Activated T-helper 1 cell treated with anti-CD3 and anti-CD28 coated beads, Interleukin-12 subunit alpha, Interleukin-12 subunit beta, Interleukin-2, Interleukin-4 antibody, amounts not matched to agents 30 ng/mL and 10 ng/mL and 1 ng/mL, durations not matched to agents 14 hours and 24 hours and 36 hours (primary cell): ENCODE measurements at places on chromosomes 16 and 17. TPM values are rescaled to one million over a fixed set of nuclear protein-coding genes. Genes with fewer than 3 reads are reported as not detected.

Gene ZNF771
- total RNA-seq = 8.1 and 8.9 TPM in 2 replicates

Gene MEIOB
- total RNA-seq = not detected in 2 replicates

Gene FA2H
- not detected in 2 replicates for total RNA-seq

Gene AOC3
- 1.9 and 3.7 TPM in 2 replicates for total RNA-seq

Gene MT1E
- total RNA-seq = 135 TPM in 2 replicates

Gene HS3ST6
- total RNA-seq = not detected in 2 replicates

Gene ARL5C
- not detected in 2 replicates for total RNA-seq

Gene KRTAP1-5
- not detected in 2 replicates for total RNA-seq

DNA sequence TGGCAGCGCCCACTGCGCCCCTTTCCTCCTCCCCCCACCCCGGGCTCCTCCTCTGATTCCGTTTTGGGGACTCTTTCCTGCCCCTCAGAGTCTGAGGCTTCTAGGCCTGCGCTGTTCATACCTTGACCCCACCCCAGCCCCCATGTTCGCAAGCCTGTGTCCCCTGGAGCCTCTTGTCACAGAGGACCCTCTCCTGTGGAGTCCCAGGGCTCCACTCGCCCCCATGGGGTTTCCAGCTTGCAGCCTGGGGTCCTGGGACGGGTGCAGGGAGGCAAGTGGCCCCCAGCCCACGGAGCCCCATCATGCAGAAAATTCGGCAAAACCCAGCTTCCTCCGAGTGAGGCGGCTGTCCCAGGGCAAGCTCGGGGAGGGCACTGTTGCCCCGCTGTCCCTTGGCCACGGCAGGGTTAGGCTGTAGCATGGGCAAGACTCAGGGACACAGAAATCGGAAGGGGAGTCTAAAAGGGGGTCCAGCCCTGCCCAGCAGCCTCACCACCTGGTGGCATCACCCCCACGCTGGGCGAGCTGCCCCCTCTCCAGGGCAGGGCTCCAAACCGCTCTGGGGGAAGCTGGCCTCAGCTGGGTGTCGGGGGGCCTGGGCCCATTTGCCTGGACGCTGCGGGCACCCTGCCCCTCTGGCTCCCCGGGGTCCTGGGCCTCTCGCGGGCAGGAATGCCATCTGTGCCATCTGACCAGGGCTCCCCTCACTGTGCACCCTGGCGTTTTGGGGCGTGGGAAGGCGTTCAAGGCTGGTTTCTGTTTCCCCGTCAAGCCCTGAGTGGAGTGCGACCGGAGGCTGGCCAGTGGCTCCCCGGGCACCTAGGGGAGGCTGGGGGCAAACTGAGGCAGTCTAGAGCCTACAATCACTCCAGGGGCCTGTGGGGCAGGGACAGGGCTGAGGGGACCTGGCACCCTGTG, 11.5 kb upstream of the BAHCC1 start:
- H3K36me3 ChIP-seq = no peaks in the 10 kb centered on the region
- no peak for DNase-seq
- peaks cover 25% of the 10 kb centered on the region for H3K27me3 ChIP-seq
- H3K4me1 ChIP-seq = no peaks in the 10 kb centered on the region

- H3K27ac ChIP-seq = no peak overlapping the region
- no peak overlapping the region for H3K4me3 ChIP-seq
- DNase-seq = no peak
Observed at GRCh38 chr17:14091367-14091766, 22.1 kb downstream of the COX10 start.

DNA sequence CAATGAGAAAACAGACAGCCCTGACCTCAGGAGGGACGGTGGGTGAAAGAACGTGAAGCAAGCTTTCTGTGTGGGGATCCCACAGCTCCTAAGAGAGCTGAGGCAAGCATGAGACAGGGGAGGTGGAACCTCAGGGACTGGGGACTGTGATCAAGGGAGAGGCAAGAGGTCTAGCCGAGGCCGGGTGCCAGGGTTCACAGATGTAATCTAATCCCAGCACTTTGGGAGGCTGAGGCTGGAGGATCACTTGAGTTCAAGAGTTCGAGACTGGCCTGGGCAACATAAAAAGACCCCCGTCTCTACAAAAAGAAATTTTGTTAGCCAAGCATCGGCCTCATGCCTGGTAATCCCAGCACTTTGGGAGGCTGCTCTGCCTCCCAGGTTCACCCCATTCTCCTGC, 4.5 kb upstream of the ADAM11 start:
- H3K4me3 ChIP-seq = no peak overlapping the region
- peaks cover 17% of the 10 kb centered on the region for H3K27me3 ChIP-seq
- H3K4me1 ChIP-seq = no peaks in the 10 kb centered on the region
- DNase-seq = no peak
- peaks cover 12% of the 10 kb centered on the region for H3K36me3 ChIP-seq
- no peak overlapping the region for H3K27ac ChIP-seq

DNA sequence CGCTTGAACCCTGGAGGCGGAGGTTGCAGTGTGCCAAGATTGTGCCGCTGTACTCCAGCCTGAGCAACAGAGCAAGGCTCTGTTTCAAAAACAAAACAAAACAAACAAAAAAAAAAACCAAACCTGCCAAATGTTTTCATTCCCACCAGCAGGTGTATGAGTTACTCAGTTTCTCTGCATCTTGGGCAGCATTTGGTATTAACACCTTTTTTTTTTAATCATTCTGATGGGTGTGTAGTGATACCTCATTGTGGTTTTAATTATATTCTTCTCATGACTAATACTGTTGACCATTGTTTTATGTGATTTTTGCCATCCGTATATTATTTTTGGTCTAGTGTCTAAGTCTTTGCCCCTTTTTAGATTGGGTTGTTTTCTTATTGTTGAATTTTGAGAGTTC, 15.3 kb downstream of the NFATC3 start:
- H3K27me3 ChIP-seq = no peaks in the 10 kb centered on the region
- no peak for DNase-seq
- no peak overlapping the region for H3K4me3 ChIP-seq
- H3K4me1 ChIP-seq = peaks cover 65% of the 10 kb centered on the region
- peak overlapping the region; percentile 31 for H3K27ac ChIP-seq

DNA sequence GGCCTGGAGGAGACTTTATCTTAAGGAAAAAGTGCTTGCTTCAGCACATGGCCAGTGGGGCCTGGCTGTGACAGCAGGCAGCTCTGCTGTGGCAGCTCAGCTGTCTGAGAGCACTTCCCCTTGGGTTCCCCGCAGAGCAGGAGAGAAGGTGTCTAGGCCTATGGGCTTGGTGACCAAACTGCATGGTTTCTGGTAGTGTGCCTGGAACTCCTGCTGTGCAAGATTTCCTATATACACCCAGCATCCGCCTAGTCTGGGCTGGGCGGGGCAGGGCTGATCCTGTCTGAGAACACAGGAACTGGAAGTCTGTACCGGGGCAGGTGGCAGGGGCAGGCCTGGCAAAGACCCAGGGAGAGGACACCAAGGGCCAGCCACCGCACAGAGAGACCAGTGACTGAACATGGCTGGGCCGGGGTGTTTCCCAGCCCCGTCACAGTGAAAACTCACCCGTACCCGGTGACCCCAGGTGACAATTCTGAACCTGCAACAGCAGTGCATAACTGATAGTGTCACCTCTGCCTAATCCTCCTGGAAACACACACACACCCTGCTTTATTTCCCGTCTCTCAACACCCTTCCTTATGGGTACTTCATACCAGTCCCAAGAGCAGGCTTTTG, 39.3 kb downstream of the CHD9 start:
- no peak overlapping the region for H3K4me3 ChIP-seq
- H3K27ac ChIP-seq = peak overlapping the region; percentile 48
- H3K27me3 ChIP-seq = no peaks in the 10 kb centered on the region

- H3K27ac ChIP-seq = no peak overlapping the region
- H3K36me3 ChIP-seq = no peaks in the 10 kb centered on the region
- H3K27me3 ChIP-seq = peaks cover 2% of the 10 kb centered on the region
- no peaks in the 10 kb centered on the region for H3K4me1 ChIP-seq
- no peak for DNase-seq
Observed at GRCh38 chr17:66018786-66019185, 173.1 kb downstream of the CEP112 start.

DNA sequence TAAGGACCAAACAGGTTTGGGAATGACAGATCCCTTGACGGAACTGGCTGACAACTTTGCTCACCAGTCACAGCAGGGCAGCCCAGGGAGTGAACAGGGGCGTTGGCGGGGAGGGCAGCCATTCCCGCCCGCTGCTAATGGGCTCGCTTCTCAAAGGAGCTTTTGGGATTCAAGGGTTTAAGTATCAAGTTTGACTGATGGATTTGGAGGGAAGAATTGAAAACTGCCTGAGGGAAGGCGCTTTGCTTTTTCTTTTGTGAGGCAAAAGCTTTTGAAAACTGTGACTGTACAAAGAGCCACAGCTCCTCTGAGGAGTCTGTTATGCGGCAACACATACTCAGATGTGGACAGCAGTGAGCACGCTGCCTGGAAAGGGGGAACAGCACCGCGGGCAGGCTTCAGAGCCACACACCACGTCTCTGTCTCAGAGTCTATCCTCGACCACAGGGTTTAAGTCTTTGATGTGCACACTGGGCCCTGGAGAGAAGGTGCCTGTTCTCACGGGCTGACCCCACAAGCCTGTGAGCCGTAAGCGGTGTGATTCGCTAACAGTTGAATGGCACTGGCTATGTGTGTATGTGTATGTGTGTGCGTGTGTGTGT, 79.9 kb upstream of the HSBP1 start:
- no peaks in the 10 kb centered on the region for H3K27me3 ChIP-seq
- no peak overlapping the region for H3K27ac ChIP-seq
- no peak for DNase-seq
- H3K4me1 ChIP-seq = peaks cover 5% of the 10 kb centered on the region
- no peak overlapping the region for H3K4me3 ChIP-seq
- no peaks in the 10 kb centered on the region for H3K36me3 ChIP-seq

GRCh38 chr16:87496447-87496801, 3.6 kb upstream of the ZCCHC14 start:
- no peaks in the 10 kb centered on the region for H3K36me3 ChIP-seq
- H3K4me1 ChIP-seq = peaks cover 28% of the 10 kb centered on the region
- no peak for DNase-seq
- no peak overlapping the region for H3K4me3 ChIP-seq
- H3K27ac ChIP-seq = no peak overlapping the region

DNA sequence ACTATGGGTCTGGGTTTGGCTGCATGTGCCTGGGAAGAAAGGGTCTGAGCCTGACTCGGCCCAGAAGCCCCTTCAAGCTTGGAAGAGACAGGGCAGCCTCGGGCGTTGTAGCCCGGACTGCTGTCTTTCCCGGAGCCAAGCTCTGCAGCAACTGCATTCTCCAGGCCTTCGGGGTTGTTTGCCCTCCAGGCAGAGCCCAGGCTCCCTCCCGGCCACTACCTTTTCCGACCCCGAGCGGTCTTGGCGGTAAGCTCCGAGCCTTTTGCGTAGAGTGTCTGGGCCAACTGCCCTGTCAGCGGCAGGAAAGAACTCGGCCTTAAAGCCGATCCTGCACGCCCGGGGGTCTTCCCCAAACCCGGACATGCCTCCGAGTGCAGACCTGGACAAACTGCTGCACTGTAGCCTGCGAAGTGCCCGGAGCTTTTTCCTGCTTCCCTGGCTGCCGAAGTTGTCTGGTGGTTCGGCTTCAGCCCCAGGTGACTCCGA, 1.3 kb downstream of the LHX1 start:
- peaks cover 31% of the 10 kb centered on the region for H3K4me1 ChIP-seq
- peaks cover 70% of the 10 kb centered on the region for H3K27me3 ChIP-seq
- no peaks in the 10 kb centered on the region for H3K36me3 ChIP-seq
- peak overlapping the region; percentile 52 for H3K27ac ChIP-seq
- H3K4me3 ChIP-seq = peak overlapping the region; percentile 49

DNA sequence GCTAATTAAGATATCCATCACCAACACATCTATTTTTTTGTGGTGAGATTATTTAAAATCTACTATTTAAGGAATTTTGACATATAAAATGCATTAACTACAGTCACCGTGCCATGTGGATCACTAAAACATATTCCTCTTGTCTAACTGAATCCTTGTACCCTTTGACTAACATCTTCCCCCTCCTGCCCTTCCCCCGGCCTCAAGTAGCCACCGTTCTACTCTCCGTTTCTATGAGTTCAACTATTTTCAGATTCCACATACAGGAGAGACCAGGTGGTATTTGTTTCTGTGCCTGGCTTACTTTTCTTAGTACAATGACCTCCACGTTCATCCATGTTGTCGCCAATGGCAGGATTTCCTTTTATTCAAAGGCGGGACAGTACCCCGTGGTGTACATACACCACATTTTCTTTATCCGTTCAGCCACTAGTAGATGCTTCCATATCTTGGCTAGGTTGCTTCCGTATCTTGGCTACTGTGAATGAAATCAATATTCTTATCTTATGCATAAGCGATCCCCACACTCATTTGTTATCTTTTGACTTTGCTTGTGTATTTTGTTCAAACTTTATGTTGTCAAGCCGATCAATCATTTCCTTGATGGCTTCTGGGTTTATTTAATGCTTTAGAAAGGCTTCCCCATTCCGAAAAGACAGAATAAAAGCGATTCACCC, 134.7 kb downstream of the KCNJ12 start:
- peak overlapping the region; percentile 70 for H3K4me3 ChIP-seq
- H3K4me1 ChIP-seq = peaks cover 18% of the 10 kb centered on the region
- H3K27me3 ChIP-seq = peaks cover 62% of the 10 kb centered on the region
- DNase-seq = no peak
- no peak overlapping the region for H3K27ac ChIP-seq

DNA sequence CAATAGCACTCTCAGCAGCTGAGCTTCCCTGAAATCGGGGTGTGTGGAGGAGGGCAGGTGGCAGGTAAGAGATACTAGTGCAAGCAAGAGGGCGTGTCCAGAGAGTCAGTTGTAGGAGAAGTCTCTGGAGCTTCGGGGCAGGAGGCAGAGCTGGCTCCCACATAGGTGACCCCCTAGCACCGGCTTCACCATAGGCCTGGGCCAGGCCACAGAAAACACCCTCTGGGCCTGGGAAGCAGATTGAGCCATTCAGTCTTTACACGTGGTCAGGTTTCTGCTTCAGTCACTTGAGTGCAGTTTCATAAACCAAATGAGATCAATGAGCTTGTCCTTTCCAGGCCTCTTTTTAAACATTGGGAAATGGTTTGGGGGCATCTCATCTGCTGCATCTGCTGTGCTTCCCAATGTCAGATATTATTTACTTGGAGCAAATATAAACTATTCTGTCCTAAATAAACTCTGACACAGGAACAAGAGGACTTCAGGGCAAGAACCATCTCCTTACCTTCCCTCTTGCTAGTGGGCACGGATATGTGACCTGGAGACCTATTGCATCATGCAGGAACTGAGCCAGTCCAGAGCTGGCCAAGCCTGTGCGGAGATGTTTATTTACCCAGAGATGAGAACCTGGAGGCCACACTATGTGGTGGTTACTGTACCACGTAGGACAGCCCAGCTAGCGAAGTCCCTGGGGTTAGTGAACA, 16.1 kb downstream of the CCR7 start:
- peaks cover 10% of the 10 kb centered on the region for H3K27me3 ChIP-seq
- no peak for DNase-seq
- H3K36me3 ChIP-seq = peaks cover 40% of the 10 kb centered on the region
- H3K4me3 ChIP-seq = no peak overlapping the region
- H3K4me1 ChIP-seq = peaks cover 74% of the 10 kb centered on the region
- peak overlapping the region; percentile 6 for H3K27ac ChIP-seq

- peaks cover 9% of the 10 kb centered on the region for H3K4me1 ChIP-seq
- H3K27ac ChIP-seq = no peak overlapping the region
- no peak overlapping the region for H3K4me3 ChIP-seq
- no peaks in the 10 kb centered on the region for H3K27me3 ChIP-seq
- no peak for DNase-seq
- no peaks in the 10 kb centered on the region for H3K36me3 ChIP-seq
Observed at GRCh38 chr16:70766658-70767057, 34.3 kb downstream of the VAC14 start.

GRCh38 chr16:11349599-11350276, 4.5 kb downstream of the RMI2 start:
- peaks cover 41% of the 10 kb centered on the region for H3K36me3 ChIP-seq
- no peak overlapping the region for H3K4me3 ChIP-seq
- peaks cover 4% of the 10 kb centered on the region for H3K27me3 ChIP-seq
- DNase-seq = no peak
- no peak overlapping the region for H3K27ac ChIP-seq
- peaks cover 69% of the 10 kb centered on the region for H3K4me1 ChIP-seq

GRCh38 chr17:21029036-21029435, 13.8 kb downstream of the USP22 start:
- peaks cover 38% of the 10 kb centered on the region for H3K36me3 ChIP-seq
- H3K4me1 ChIP-seq = peaks cover 66% of the 10 kb centered on the region
- DNase-seq = no peak
- H3K27me3 ChIP-seq = no peaks in the 10 kb centered on the region
- H3K27ac ChIP-seq = peak overlapping the region; percentile 62
